Dorsolateral prefrontal cortex (tissue), 122 donors: ENCODE measurements at places on chromosomes 13 and 19. TPM values are rescaled to one million over a fixed set of nuclear protein-coding genes. Genes with fewer than 3 reads are reported as not detected.

DNA sequence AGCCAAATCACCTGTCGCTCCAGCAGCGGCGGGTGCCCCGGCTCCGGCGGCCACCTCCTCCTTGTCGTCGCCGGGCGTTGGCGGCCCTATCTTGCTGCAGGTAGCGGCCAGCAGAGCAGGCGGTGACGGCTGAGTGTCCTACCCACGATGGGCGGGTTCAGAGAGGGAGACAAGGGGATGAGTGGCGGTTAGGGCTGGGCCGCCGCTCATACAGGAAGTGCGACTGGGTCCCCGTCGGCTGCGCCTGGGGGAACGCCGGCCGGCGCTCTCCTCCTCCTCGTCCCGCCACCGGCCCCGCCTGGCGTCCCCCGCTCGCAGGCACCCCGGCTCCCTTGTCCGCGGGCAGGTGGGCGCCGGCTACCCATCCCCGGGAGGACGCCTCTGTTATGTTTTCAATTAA lies 1692.0 kb downstream of the SLITRK5 start:
- no peak for DNase-seq

SPACA4 gene
- not detected for total RNA-seq

TMEM238 gene
- 1.4 TPM for total RNA-seq

DNA sequence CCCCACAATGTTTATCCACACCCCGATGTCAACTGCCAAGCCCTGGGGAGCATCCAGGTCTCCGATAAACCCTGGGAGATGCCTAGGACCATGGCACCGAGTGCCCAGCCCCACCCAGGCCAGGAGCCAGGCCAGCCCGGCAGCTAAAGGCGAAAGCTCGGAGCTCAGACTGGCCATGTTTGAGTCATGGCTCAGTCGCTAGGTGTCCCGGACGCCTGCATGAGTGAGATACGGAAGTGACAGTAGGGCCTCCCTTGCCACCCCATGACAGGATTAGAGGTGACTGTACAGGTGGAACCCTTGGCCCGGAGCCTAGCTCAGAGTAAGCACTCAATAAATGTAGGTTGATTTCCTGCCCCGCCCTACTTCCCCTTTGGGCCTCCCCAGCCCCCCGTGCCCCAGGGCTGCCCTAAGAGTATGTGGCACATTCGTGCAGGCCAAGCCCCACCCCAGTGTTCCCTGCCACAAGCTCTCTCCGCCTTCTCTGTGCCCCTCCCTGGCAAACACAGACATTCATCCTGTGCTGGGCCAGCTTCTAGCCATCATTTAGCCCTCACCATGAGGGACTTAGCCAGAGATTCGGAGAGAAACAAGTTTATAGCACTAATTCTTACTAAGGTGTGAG lies 5.8 kb upstream of the TPM4 start:
- DNase-seq: no peak

STARD13 gene
- total RNA-seq: 62.0 TPM

FUT3 gene
- total RNA-seq: not detected

- DNase-seq: peak; percentile 54
Observed at GRCh38 chr19:10289836-10290356, at the start of gene ICAM5. Gene ICAM5 (plus strand): TSS chr19:10289952. CDS start chr19:10290044, 92 bp downstream.

NCLN gene
- 30.5 TPM for total RNA-seq

GRCh38 chr19:397941-398706 lies 10.8 kb downstream of the C2CD4C start:
- no peak for DNase-seq

DNA sequence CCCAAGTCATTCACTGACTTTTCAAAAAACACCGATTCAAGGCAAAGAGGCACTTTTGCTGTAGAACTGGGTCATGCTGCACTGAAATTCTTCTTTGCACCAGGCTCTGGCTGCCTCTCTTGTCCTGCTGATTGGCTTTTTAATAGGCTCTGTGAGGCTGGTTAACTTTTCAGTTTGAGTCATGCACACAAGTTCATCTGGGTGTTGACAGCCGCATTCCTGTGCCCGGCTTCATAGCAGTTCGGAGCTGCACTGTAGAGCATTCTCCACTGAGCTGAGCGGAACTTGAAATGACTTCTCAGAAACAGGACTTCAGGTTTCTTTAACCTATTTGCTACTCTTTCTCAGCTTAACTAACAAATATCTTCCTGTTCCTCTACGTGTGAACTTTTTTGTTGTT lies 978.3 kb downstream of the UQCRFS1 start:
- no peak for DNase-seq

DNA sequence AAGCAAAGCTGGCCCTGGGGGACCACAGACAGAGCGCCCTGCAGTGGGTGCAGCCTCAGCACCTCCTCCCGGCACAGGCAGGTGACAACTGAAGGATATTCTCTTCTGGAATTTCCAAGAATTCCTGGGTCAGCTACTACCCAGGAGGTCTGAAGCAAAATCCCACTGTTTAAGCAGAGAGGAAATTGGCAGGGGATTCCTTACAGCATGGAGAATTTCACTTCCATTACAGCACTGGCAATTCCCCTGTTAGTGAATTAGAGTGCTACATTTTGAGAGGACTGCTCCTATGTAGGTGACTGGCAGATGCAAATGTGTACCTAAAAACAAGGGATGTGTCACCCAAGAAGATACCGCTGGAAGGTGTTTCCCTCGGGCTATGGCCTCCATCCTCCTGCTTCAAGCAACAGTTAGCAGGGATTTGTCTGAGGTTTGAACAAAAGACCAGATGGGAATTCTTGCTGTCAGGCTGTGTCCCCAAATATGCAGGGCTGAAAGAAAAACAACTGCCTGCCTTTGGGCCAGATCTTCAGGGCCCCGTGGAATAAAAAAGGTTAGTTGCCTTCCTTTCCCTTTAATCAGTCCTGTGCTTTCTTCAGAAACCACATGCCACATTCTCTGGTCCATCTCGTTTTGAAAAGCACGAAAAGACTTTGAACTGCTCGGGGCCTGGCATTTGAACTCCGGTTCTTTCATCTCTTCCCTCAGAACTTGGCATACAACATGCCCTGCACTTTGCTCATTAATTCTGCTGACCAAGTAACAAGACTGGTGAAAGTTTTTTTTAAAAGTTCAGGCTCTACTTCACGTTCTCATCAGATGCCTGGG lies 296.4 kb downstream of the DNAJC15 start:
- no peak for DNase-seq

DNA sequence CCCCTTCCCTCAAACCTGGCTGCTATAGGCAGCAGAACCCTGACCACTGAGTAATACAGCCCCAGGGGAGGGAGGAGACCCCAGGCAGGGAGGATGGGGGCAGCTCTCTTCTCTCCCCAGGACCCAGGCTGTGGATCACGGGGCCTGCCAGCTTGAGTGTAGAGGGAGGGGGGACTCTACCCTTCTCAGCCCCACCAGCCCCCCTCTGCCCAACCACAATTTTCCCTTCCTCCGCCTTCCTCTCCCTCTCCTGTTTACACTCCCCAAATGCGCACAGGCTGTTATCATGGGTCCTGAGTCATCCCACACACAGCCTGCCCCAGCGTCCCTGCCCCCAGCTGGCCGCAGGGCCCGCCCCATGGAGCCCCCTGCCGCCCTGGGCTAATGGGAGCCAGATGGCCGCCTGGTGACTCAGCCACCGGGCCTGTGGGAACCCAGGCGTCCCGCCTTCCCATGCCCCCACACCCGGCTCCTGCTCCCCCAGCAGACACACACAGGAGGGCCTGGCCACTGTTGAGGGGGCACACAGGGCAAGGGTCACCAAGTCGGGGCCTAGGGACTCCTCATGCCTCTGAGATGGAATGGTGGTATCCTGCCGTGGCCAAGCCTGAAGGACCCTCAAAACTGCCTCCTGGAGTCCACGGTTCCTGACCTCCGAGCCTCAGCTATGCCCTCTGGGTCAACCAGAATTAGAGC lies 13.6 kb downstream of the CCDC97 start:
- DNase-seq: no peak

GRCh38 chr13:105327581-105328126 lies 1207.8 kb downstream of the EFNB2 start:
- DNase-seq: no peak

- no peak for DNase-seq
Observed at GRCh38 chr13:46550822-46551221, 2.1 kb upstream of the LRCH1 start.

DNA sequence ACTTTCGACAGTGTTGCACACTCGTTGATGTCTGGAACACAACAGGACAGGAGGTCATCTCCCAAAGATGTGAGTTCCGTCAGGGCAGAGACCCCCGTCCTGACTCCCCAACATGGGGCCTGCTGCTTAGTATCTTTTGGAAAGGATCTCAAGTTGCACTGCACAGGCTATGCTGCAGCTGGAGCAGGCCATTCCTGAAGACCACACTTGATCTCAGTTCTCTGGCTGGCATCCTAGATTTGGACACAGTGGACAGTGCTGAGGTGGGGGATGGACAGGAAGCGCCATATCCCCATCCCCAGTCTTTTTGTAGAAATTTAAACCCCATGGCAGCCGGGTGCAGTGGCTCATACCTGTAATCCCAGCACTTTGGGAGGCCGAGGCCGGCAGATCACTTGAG lies 5.9 kb downstream of the ADGRE2 start:
- no peak for DNase-seq

DNA sequence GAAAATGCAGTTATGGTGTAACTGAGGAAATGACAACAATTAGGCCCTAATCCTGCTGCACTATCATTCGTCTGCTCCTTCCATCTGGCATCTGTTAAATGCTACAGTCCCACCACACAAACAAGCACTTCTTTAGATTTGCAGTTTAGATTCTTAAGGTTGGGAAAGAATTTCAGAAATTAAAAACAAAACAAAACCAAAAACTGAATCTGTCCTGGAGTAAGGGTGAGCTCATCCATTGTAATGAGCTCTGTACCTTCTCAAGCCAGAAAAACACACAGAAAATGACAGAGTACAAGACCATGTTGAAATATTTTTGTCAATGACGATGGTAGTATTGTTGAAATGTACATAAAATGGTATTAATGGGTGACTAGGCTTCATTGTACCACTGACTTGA lies 28.3 kb downstream of the SMAD9 start:
- no peak for DNase-seq

ICAM5 gene
- 26.1 TPM for total RNA-seq

GRCh38 chr13:107209824-107210722 lies 642.1 kb upstream of the ARGLU1 start:
- no peak for DNase-seq

DNA sequence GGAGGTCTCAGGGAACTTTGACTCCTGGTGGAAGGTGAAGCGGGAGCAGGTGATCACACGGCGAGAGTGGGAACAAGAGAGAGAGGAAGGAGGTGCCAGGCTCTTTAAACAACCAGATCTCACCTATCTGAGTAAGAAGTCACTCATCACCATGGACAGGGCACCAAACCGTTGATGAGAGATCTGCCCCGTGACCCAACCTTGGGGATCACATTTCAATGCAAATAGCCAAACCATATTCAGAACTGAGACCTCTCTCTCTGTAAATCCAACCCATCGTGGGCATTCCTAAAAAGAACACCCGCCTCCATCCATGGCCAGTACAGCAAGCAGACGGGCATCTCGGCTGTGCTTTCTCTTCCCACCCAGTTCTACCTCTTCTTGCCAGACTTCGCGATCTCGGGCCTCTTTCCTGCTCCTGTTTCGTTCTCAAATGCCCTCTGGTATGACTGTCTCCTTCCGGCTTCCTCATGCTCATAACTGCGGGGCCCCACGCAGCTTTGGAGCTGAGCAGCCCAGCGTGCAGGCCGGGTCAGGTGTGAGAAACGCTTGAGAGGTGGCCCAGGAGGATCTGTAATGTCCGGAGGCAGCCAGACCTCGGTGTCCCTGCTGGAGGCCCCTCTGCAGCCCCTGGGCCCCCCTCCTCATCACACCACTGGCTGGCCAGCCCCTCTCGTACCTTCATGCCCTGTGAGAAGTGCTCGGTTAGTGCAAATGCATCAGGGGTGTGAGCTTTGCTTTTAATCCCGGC lies 97.0 kb upstream of the GPR183 start:
- no peak for DNase-seq

SRRM5 gene
- 0.91 TPM for total RNA-seq

GRCh38 chr19:2615782-2616181 lies 86.7 kb downstream of the GNG7 start:
- DNase-seq: no peak

LPAR2 gene
- total RNA-seq: 5.9 TPM

GRCh38 chr13:100106005-100106404 lies 17.1 kb downstream of the PCCA start:
- no peak for DNase-seq

TMEM221 gene
- 4.8 TPM for total RNA-seq

- no peak for DNase-seq
Observed at GRCh38 chr19:6811906-6812305, 39.4 kb downstream of the VAV1 start.

DNA sequence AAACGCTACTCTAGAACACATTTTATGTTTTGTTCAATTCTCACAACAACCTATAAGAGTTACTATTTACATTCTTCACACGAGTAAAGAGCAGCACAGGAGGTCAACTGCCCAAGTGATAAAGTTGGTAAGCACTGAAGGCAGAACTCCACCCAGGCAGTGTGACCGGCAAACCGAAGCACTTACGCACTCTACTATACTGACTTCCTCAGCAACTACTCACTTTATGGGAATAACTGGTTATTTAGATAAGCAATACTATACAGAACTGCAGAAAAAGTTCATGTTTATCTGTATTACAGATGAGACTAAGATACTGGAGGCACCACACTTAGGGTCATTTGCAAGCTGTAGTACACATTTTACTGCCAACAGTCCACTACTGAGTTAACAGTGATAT lies 28.8 kb downstream of the FOXO1 start:
- DNase-seq: no peak

SERP2 gene
- total RNA-seq: 87.0 TPM

DNA sequence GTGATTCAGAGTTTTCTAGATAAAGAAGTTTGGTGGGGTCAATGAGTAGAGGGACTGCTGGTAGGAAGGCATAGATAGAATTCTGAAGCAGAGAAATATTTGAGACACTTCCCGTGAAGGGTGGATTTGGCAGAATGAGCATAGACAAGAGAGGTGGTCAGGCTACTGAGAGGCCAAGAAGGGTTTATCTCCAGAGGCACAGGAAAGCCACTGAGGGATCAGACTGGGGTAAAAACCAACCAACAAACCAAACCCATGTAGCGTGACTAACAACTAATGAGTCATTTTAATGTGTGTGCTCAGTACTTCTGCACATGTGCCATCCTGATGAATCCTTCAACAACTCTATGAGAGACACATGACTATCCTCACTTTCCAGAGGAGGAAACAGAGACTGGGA lies 60.0 kb upstream of the SERP2 start:
- DNase-seq: no peak

GRCh38 chr19:4310247-4311121 lies 6.1 kb downstream of the FSD1 start:
- no peak for DNase-seq

VSTM1 gene
- total RNA-seq: 1.0 TPM

GRCh38 chr13:39967199-39967959 lies 311.9 kb downstream of the COG6 start:
- no peak for DNase-seq

SWSAP1 gene
- 0.77 TPM for total RNA-seq

SULT2A1 gene
- not detected for total RNA-seq

- no peak for DNase-seq
Observed at GRCh38 chr19:18306209-18306887, 16.5 kb downstream of the LSM4 start.

GRCh38 chr13:65555962-65556361 lies 1674.2 kb downstream of the PCDH9 start:
- DNase-seq: no peak

GRCh38 chr13:59343132-59343531 lies 820.6 kb downstream of the DIAPH3 start:
- no peak for DNase-seq

RAB3D gene
- 29.0 TPM for total RNA-seq

CYP4F12 gene
- total RNA-seq: 4.9 TPM

C19orf12 gene
- total RNA-seq: 45.1 TPM
